ENCODE measurements at places on chromosomes 1 and 21.

- no peak for DNase-seq
Measured at GRCh38 chr1:70415882-70416281, 4.8 kb downstream of the CTH start.

GRCh38 chr1:175449306-175449705, 256.7 kb upstream of the KIAA0040 start:
- no peak for DNase-seq

DNA sequence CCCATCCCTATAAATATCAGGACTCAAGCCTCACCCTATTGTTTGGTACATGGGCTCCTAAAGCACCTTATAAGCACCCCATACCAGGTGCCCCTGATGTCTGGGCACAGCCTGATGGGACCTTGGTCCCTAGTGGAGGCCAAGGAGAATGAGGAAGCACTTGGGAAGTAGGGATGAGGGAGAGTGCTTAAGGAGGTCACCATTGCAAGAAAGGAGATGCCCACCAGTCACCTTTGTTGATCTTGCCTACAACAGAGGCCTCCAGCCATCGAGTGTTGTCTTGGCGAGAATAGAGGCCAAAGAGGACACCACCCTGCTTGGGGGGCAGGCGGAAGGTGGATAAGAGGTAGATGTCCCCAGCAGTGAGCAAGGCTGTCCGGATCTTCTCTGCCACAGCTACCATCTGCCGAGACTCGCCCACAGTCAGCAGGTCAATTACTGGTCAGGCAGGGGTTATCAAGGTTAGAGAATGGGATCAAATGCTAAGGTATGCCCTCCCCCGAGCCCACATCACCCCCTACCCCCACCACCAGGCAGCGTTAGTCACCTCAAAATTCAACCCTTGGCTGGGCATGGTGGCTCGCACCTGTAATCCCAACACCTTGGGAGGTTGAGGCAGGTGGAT, 1.6 kb downstream of the THBS3 start:
- no peak for DNase-seq

GRCh38 chr1:6347641-6348487, 45.7 kb downstream of the ACOT7 start:
- no peak for DNase-seq

- no peak for DNase-seq
Measured at GRCh38 chr21:44946254-44947041, 6.6 kb downstream of the SLX9 start.

DNA sequence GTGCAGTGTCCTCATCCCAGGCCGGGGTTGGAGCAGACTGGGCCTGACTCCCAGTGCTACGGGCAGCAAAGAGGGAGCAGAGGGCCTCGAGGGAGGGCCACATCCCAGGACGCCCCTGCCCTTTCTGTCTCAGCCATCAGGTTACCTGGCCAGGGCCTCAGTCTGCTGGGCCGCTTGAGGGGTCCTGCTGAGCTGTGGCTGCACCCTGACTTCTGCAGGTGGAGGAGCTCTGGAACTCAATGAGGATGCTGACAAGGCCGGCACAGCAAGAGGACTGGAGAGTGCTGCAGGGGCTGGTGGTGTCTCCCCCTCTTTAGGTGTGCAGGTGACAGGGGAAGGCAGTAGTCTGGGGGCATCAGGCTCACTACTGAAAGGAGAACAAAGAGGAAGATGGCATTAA, 3.3 kb downstream of the ZNF692 start:
- DNase-seq, result no peak

DNA sequence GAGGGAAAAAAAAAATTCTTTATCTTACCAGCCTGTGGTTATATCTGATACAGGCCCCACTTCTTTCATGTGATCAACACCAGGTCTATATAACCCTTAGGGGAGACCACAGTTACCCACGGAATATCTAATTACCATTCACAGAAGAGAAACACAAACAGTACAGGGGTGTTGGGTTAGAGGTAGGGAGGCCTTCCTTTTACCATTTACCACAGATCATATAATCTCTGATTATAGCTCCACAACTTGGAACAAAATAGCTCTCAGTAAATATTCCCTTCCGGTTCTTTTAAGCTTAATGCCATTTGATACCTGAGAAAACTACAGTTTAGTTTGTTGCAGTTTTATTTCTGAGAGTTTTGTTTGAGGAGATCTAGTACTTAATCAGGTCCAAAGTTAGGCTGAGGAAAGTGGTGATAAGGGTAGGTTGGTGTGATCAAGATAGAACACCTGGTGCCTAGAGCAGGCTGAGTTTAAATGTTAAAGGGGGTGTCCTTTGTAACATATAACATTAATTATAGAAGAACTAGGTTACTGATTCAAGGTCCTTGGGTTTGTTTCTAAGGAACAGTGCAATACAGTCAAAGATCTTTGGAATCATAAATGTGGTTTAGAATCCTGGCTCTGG, 14.1 kb downstream of the EPB41 start:
- no peak for DNase-seq

DNA sequence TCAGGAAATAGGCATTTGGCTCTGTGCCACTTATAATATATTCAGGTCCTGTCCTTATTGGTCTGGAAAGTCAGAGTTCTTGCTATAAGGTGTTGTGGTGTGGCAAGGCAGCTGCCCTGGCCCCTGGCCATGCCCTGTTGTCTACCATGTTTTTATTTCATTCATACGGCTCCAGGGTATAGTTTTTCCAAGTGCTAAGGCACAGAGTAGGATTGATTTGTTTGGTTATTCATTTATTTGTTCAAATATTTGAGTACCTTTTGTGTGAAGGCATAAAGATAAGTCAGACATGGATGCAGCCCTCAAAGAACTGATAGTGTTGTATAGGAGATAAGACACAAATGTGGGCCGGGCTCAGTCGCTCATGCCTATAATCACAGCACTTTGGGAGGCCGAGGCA, 10.1 kb downstream of the ZBTB8B start:
- DNase-seq, result no peak

- no peak for DNase-seq
Measured at GRCh38 chr1:185427264-185427663, 110.2 kb upstream of the IVNS1ABP start.

GRCh38 chr1:155131856-155132255, 3.8 kb upstream of the SLC50A1 start:
- DNase-seq, result no peak

DNA sequence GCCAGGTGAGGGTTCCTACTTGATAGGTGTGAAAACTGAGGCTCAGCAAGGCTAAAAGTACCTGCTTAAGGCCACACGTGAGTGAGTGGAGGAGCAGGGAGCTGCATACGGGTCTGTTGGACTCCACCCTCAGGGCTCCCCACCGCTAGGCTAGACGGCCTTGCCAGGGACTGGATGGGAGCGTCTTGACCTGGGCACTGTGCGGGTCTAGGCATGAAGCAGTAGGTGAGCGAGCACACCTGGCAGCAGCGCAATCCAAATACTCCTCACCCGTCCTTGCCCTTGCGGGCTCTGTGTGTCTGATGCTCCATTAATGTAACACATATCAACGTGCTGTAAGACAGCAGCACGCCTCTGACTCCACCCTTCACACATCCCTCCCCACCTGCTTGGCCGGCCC, 94.0 kb downstream of the LACTBL1 start:
- DNase-seq, result peak; percentile 16

- no peak for DNase-seq
Measured at GRCh38 chr1:52506920-52507546, 45.9 kb downstream of the TUT4 start.

Measured in NCI-H1105 (cell line).